ENCODE measurements at places on chromosomes 3 and 15.
A peak's percentile ranks its signal among the peaks of the same experiment; 100 is the strongest.

- DNase-seq: no peak
These were observed 24.6 kb downstream of the SEMA6D start for GRCh38 chr15:47741907-47742306.

- DNase-seq: peak; percentile 66
These were observed 7.4 kb upstream of the PSMD6 start for GRCh38 chr3:64030741-64031140.

DNA sequence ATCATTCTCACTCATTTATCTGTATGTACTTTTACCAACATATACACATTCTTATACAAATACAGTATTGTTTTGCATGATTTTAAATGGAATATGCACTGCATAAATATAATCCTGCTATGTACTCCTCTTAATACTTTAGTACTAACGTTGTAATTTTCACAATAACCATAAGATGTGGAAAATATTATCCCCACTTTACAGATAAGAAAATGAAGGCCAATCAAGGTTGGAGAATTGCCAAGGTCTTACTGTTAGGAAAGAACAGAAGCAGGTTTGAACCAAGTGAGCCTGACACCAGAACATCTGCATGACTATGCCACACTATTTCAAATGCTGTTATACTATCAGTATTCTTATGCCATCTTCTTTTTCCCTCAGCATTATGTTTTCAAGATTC, 32.9 kb downstream of the BCL2A1 start:
- no peak for DNase-seq

- peak; percentile 23 for DNase-seq
These were observed 12.8 kb downstream of the LXN start for GRCh38 chr3:158659454-158660237.

DNA sequence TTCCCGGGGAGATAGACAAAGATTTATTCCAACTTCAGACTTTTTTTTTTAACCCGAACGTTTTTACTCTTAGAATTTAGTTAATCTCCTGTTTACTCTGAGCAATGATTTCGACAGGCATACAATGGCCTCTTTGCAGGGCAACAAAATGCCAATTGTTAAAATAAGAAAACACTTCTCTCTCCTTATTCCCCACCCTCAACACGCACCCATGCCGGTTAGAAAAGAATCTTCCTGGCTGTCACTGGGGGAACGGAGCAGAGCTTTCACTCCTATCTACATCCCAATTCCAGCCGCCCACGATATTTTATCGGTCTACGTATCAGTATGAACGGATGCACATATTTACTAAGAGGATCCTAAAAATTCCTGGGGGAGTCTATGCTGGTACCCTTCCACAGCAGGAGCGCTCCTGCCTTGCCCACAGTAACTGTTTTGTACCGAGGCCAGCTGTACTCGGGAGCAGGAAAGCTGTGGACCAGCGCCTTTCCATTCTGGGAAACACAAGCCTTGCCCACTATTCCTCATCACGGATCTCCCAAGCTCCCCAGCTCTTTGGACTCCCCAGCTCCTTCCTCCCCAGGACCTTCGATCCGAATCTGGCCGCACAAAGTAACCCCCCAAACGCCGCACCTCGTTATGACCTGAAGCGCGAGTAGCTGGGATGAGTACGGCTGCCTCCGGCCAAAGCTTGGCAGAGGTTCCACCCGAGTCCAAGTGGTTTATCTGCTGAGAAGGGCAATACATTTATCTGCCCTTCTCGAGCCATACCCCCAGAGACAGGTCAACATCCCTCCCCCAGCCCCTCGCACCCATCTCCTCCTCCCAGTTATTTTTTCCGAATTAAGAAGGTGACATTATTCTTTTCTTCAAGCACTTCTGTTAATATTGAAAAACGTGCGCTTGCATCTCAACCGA, 2.2 kb upstream of the FOXB1 start:
- no peak for DNase-seq

GRCh38 chr3:184562878-184563560, 1.4 kb downstream of the EPHB3 start:
- no peak for DNase-seq

- no peak for DNase-seq
These were observed 366.4 kb upstream of the AGTR1 start for GRCh38 chr3:148331081-148331846.

DNA sequence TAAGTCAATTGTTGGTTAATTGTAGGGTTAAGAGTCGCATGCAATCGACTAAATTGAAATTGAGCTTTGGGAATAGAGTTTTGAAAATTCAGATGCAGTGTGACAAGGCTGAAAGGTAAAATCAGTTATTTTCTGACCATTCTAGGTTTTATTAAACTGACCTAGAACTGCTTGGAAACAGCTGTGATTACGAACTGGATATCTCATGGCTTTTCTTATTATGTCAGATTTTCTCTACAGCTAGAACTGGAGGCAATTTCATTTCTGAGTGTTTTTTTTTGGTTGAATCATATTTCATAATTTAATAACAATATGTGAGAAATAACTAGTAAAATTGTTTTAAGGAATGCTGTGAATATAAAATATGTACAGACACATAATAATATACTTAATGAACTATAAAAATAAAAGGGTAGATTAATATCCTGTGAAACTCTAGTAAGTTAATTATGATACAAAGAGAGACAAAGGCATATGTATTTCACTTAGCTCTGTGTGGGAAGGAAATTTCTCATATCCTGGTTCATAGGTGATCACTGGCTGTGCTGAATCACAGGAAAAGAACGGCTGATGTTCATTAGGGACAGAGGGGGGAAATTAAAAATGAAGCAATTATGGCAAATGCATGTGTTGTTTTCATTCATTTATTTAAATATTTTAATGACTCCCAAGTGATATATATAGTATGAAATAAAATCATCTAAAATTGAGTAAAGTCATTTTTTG, 403.2 kb downstream of the ZIC1 start:
- no peak for DNase-seq

- DNase-seq: no peak
These were observed 31.1 kb downstream of the TSPAN3 start for GRCh38 chr15:77039848-77040247.

- peak; percentile 26 for DNase-seq
These were observed 32.3 kb downstream of the TMOD3 start for GRCh38 chr15:51861557-51862359.

DNA sequence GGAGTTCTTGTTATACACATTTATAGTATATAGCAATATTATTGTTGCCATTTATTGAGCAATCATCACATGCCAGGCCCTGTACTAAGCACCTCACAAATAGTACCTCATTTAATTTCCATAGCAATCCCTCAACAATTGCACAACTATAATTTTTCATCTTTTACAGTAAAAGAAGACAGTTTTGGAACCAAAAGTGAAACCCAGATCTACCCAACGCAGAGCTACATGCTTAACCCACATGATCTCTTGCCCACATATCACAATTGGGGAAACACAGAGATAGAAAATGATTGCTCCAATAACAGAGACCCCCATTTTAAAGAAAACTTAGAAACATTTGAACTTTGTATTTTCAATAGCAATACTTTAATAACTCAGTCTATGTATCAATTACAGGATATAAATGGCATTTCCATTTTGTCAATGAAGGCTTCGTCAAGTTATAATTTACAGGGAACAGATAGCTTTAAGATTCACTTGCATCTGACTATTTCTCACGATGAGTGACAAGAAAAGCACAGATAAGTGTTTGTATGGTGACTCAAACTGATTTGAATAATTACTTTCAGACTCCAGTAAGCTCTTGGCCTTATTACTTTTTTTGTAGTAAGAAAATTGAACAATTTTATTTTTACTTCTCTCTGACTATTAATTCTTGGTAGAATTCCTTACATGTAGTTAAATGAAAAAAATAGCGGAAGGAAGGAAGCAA, 38.7 kb upstream of the CCDC50 start:
- no peak for DNase-seq

DNA sequence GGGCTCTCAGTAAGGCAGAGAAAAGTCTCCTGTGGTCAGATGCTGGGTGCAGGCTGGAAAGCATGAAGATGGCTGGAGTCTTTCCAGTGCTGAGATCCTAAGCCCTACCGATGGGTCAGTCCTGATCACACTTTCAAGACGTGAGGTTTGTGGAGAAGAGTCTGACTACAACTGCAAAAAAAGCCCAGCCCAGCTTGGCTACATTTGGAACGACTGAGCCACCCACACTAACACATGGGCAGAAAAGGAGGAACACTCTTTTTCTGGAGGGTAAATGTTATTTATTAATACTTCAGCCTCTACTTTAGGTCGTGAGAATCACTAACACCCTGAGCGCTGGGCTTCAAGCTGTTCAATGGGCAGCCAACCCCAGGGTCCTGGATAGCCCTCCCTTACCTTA, 22.0 kb upstream of the C3orf22 start:
- no peak for DNase-seq

GRCh38 chr3:9770276-9770812, 597 bp upstream of the CAMK1 start:
- DNase-seq: no peak

GRCh38 chr3:51673181-51673801, 2.2 kb downstream of the TEX264 start:
- DNase-seq: no peak

GRCh38 chr3:13570391-13571194, 21.7 kb downstream of the FBLN2 start:
- no peak for DNase-seq

GRCh38 chr3:57952208-57952631, 56.0 kb upstream of the FLNB start:
- no peak for DNase-seq

DNA sequence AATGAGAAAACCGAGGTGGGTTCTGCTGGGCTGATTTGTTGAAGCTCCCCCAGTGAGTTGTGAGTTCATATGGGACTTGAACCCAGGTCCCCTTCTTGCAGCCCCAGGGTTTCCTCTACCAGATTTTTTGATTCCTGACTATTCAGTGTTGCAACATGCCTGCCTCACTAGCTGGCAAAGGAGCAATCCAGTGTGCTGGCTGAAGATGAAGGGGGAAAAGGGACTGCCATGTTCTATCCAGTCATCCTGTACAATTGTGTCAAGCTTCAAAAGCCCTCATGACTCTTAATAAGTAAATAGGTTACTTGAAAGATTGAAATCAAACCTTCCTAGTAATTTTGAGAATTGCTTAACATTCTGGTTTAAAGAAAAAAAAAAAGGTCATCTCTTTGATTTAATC, 211.5 kb upstream of the TP63 start:
- DNase-seq: no peak

GRCh38 chr15:92033723-92034122, 180.2 kb downstream of the SLCO3A1 start:
- DNase-seq: no peak

DNA sequence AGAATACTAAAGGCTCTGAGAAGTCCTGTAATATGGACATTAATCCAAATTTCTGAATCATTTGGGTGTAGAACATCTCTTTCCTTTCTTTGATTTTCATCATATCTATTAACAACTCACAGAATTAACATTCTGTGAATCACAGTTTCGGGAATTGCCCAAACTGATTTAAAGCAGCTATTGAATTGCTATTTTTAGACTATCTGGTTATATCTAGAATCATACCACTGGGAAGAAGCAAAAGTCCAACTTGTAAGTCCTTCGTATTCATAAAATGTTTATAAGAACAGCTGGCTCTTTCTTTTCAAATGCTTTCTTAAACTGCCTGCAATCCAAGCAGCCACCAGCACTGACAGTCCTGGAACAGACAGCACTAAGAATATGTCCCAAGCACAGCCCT, 733.0 kb downstream of the NTRK3 start:
- DNase-seq: no peak

- no peak for DNase-seq
These were observed 157.4 kb upstream of the CTNNB1 start for GRCh38 chr3:41041899-41042298.

DNA sequence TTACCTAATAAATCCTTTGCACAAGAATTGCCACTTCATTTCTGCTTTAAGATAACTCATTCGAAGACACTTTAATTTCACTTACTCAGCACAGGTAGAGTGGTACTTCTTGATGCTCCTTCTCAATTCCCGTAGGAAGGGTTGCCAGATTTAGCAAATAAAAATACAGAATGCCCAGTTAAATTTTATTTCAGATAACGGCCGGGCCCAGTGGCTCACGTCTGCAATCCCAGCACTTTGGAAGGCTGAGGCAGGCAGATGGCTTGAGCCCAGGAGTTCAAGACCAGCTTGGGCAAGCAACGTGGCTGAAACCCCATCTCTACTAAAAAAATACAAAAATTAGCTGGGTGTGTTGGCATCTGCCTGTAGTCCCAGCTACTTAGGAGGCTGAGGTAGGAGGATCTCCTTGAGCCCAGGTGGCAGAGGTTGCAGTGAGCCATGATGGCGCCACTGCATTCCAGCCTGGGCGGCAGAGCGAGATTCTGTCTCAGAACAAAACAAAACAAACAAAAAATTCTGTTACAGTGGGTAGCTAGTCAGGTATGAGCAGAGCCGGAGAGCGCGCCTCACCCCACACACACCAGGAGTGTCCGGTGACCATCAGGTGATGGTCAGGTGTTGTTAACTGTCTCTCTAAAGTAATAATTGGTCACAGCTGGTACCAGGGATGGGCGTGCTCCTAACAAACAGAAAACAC, 92.8 kb downstream of the DNAH12 start:
- DNase-seq: no peak

DNA sequence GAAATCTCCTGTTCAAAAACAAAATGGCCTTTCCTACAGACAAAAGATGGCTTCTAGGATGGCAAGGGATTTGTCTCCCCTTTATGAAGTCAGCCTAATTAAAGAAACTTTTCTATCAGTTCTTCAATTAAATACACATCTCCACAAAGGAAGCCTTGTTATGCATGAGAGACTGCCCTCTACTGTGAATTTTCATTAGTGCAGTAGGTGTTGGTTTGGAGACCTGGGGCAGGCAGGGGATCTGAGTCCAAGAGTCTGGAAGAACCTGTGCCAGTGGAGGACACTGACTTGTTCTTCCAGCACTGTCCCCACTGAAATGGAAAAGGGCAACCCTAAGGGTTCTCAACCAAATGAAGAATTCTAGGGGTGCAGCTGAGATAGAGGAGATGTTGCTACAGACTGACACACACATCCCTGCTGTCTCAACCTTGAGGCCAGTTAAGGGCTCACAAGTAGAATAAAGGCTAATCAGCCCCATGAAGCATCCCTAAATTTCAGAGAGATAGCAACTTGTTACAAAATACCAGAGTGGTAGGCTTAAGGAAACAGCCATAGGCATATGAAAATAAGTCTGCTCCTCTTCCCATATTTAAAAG, 174.0 kb upstream of the PRICKLE2 start:
- DNase-seq: no peak

- no peak for DNase-seq
These were observed 96.8 kb downstream of the ADAMTS17 start for GRCh38 chr15:100244796-100245486.

DNA sequence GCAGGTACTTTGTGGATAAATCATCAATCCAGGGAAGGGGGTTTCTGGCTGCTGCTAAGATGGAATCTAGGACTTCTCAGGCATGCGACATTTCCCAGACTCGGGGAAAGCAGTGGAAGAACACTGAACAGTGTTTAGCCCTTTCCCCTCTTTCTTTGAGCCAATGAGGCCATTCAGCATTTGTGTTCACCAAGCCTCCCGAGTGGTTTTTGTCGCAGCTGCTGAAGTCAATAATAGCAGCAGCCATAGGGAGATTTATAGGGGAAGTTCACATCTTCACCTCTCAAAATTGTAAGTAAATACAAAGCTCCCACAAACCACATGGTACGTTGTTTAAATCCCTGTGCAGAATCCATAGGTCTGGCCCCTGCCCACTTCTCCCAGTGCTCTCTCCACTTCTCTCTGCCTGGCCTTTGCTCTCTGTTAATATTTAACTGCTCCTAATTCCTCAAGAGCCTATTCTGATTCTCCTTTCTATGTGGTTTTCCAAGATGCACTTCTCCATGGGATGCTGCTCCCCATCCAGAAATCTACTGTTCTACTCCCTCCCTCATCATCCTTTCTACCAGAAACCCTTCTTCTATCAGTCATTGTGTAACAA, 230.7 kb downstream of the SHQ1 start:
- DNase-seq: no peak

GRCh38 chr3:28844298-28845005, 436.4 kb upstream of the RBMS3 start:
- DNase-seq: no peak
